CD8-positive, alpha-beta T cell (primary cell): ENCODE measurements at places on chromosomes 12 and 14. TPM values are rescaled to one million over a fixed set of nuclear protein-coding genes. Genes with fewer than 3 reads are reported as not detected.

The PRB2 gene
- not detected for total RNA-seq

The DPY19L2 gene
- 3.6 TPM for total RNA-seq

The RDH11 gene
- total RNA-seq, result 13.9 TPM

The PRPF40B gene
- 4.2 TPM for total RNA-seq

The FGF23 gene
- not detected for total RNA-seq

The KLRG1 gene
- 17.7 TPM for total RNA-seq

The NEDD8 gene
- 48.5 TPM for total RNA-seq
